Naive B cell (primary cell): ENCODE measurements at places on chromosomes 4 and X. TPM values are rescaled to one million over a fixed set of nuclear protein-coding genes. Genes with fewer than 3 reads are reported as not detected.

DNA sequence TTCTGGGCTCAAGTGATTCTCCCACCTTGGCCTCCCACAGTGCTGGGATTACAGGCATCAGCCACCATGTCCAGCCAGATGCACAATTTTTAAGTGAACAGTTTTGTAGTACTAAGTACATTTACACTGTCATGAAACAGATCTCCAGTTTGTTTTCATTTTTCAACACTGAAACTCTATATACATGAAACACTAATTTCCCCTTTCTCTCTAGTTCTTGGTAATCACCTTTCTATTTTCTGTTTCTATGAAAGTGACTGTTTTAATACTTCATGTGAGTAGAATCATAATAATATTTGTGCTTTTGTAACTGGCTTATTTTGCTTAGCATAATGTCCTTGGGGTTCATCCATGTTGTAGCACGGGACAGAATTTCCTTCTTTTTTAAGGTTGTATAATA lies 237.4 kb downstream of the CAMK2D start:
- H3K4me1 ChIP-seq = peaks cover 11% of the 10 kb centered on the region
- no peak overlapping the region for H3K4me3 ChIP-seq
- H3K36me3 ChIP-seq = peaks cover 33% of the 10 kb centered on the region
- no peak overlapping the region for H3K27ac ChIP-seq
- no peak for DNase-seq
- no peaks in the 10 kb centered on the region for H3K27me3 ChIP-seq

DNA sequence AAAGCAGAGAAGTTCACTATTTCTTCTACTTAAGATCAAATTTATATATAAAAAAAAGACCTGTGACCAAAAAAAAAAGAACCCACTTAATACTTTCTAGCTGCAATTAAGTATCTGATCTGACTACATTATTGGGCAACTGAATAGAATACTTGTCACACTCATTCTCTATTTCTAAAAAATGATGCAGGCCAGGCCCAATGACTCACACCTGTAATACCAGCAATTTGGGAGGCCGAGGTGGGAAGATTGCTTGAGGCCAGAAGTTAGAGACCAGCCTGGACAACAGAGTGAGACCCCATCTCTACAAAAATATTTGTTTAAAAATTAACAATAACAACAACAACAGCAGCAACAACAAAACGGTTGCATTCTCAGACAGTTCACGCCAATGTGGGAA lies 108.8 kb upstream of the BMP2K start:
- H3K27me3 ChIP-seq = no peaks in the 10 kb centered on the region
- DNase-seq = no peak
- peak overlapping the region; percentile 82 for H3K4me3 ChIP-seq
- H3K36me3 ChIP-seq = no peaks in the 10 kb centered on the region

RELL1 gene
- not detected for polyA plus RNA-seq

CAPN6 gene
- not detected for polyA plus RNA-seq

GRCh38 chr4:155077452-155078229 lies 130.8 kb upstream of the NPY2R start:
- no peaks in the 10 kb centered on the region for H3K4me1 ChIP-seq
- H3K27ac ChIP-seq = no peak overlapping the region
- DNase-seq = no peak
- H3K27me3 ChIP-seq = no peaks in the 10 kb centered on the region
- H3K36me3 ChIP-seq = no peaks in the 10 kb centered on the region

DNA sequence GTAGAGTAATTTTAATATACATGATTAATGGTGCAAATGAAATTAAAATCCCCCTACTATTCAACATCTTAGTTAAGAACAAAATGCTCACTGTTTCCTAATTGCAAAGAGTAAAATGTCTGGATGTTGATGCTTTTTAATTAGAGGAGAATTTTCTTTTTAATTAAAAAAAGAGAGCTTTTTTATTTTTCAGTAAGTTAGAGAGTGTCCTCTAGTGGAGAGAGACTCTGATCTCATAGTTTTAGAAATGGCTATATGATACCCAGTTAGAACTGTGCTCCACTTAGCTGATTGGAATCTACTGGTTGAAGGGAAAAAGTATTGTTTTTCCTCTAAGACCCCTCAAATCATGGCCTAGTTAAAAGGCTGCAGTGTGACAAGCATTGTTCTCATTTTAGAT lies 312.0 kb upstream of the MAGEB2 start:
- H3K36me3 ChIP-seq = no peaks in the 10 kb centered on the region
- no peak for DNase-seq
- H3K4me1 ChIP-seq = no peaks in the 10 kb centered on the region

DNA sequence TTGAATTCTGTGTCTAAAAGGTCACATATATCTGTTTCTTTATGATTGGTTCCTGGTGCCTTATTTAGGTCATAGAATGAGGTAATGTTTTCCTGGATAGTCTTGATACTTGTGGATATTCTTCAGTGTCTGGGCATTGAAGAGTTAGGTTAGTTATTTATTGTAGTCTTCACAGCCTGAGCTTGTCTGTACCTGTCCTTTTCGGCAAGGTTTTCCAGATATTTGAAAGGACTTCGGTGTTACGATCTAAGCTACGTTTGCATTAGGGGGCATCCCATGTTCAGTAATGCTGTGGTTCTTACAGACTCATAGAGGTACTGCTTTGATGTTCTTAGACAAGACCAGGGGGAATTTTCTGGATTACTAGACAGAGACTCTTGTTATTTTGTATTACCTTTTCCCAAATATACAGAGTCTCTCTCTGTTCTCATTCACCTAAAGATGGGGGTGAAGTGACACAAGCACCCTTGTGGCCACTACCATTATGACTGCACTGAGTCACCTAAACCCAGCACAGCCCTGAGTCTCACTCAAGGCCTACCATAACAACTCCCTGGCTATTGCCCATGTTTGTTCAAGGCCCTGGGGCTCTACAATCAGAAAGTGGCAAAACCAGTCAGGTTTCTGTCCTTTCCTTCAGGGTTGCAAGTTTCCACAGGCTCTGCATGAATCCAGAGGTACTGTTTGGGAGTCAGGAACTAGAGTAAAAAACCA lies 30.1 kb upstream of the CYSLTR1 start:
- DNase-seq = no peak
- H3K4me1 ChIP-seq = peaks cover 6% of the 10 kb centered on the region
- no peak overlapping the region for H3K27ac ChIP-seq
- H3K4me3 ChIP-seq = no peak overlapping the region
- H3K27me3 ChIP-seq = no peaks in the 10 kb centered on the region

DNA sequence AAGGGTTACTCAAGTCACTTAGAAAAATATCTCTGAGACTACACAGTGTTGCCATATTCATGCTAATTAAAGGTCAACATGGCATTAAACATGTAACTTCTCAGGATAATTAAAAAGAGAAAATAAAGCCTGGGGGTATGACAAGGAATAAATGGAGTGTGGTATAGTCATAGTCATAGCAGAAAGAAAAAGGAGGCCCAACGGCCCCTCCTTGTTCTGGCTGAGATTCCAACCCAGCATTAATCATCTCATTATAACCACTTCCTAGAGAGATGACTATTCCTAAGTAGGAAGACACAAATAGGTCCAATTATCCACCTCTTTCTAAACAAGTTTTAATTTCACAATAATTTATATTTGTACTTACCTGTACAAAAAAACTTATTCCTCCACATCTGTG lies 778.4 kb upstream of the AADAT start:
- DNase-seq = no peak
- no peak overlapping the region for H3K27ac ChIP-seq
- H3K4me3 ChIP-seq = no peak overlapping the region
- no peaks in the 10 kb centered on the region for H3K36me3 ChIP-seq
- no peaks in the 10 kb centered on the region for H3K27me3 ChIP-seq

GRCh38 chr4:112823606-112824005 lies 186.7 kb downstream of the LARP7 start:
- H3K27me3 ChIP-seq = peaks cover 13% of the 10 kb centered on the region
- no peak for DNase-seq
- no peaks in the 10 kb centered on the region for H3K36me3 ChIP-seq
- no peak overlapping the region for H3K4me3 ChIP-seq
- no peaks in the 10 kb centered on the region for H3K4me1 ChIP-seq

GRCh38 chr4:111963158-111963700 lies 182.0 kb upstream of the FAM241A start:
- H3K27ac ChIP-seq = no peak overlapping the region
- no peaks in the 10 kb centered on the region for H3K27me3 ChIP-seq
- no peaks in the 10 kb centered on the region for H3K4me1 ChIP-seq
- H3K36me3 ChIP-seq = no peaks in the 10 kb centered on the region

CORIN gene
- not detected for polyA plus RNA-seq

DNA sequence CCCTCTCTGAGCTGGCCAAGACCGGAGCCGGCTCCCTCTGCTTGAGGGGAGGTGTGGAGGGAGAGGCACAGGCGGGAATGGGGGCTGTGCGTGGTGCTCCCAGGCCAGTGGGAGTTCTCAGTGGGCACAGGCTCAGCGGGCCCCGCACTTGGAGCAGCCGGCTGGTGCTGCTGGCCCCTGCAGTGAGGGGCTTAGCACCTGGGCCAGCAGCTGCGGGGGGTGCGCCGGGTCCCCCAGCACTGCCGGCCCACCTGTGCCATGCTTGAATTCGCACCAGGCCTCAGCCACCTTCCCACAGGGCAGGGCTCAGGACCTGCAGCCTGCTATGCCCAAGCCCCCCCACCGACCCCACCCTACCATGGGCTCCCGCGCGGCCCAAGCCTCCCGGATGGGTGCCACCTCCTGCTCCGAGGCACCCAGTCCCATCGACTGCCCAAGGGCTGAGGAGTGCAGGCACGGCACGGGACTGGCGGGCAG lies 602.5 kb downstream of the KCTD8 start:
- H3K4me3 ChIP-seq = no peak overlapping the region
- no peaks in the 10 kb centered on the region for H3K36me3 ChIP-seq
- H3K4me1 ChIP-seq = no peaks in the 10 kb centered on the region

RHOXF2B gene
- polyA plus RNA-seq = 0.10 TPM

DCX gene
- not detected for polyA plus RNA-seq

VSIG4 gene
- not detected for polyA plus RNA-seq

DNA sequence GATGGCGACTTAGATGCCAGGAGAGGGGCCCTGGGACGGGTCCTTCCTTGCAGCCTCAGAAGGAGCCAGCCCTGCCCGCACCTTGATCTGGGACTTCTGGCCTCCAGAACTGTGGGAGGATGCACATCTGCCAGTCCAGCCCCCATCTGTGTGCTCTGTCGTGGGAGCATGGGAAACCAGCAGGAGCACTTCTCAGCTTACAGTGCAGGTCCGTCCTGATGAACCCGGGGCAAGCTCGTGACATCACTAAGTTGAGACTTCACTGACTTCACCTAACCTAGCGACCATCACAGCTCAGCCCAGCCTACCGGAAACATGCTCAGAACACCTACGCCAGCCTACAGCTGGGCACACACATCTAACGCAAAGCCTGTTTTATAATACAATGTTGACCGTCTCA lies 38.1 kb downstream of the ABLIM2 start:
- no peaks in the 10 kb centered on the region for H3K36me3 ChIP-seq
- DNase-seq = no peak

SLC49A3 gene
- polyA plus RNA-seq = 0.22 TPM

- no peaks in the 10 kb centered on the region for H3K27me3 ChIP-seq
- H3K36me3 ChIP-seq = no peaks in the 10 kb centered on the region
- no peak for DNase-seq
- no peak overlapping the region for H3K4me3 ChIP-seq
- H3K4me1 ChIP-seq = peaks cover 65% of the 10 kb centered on the region
- H3K27ac ChIP-seq = peak overlapping the region; percentile 71
Observed at GRCh38 chr4:40190019-40190418, 6.8 kb upstream of the RHOH start.

STIM2 gene
- polyA plus RNA-seq = 54.5 TPM

DNA sequence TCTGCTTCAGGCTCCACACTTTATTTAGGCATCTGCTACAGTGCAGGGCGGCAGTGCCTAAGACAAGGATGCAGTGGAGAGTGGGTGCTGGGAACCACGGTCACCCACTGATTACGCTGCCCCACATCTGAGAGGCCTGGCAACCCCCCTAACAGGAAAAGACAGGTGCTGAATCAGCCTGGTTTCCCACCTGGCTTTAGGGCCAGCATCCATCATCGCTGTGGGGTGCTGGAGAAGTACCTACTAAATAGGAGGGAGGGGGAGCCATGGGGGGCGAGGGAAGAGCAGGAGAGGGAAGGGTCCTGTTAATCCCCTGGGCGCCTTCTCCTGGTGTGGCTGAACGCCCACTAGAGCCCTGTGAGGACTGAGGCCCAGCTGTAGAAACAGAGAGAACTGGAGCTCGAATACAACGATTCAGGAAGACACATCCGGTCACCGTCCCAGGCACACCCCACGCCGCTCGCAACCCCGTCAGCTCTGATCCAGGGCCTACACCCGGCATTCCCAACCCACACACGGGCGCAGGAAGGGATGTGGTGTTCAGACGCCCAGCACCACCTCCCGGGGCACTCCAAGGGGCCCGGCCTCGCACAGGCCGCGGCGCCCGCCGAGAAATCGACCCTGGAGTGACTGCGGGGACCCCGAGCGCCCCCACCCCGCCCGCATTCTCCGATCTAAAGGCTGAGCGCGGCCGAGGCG lies 554 bp downstream of the DCTD start:
- peak overlapping the region; percentile 96 for H3K27ac ChIP-seq
- peaks cover 17% of the 10 kb centered on the region for H3K36me3 ChIP-seq
- peak overlapping the region; percentile 94 for H3K4me3 ChIP-seq
- no peak for DNase-seq
- peaks cover 35% of the 10 kb centered on the region for H3K4me1 ChIP-seq

DNA sequence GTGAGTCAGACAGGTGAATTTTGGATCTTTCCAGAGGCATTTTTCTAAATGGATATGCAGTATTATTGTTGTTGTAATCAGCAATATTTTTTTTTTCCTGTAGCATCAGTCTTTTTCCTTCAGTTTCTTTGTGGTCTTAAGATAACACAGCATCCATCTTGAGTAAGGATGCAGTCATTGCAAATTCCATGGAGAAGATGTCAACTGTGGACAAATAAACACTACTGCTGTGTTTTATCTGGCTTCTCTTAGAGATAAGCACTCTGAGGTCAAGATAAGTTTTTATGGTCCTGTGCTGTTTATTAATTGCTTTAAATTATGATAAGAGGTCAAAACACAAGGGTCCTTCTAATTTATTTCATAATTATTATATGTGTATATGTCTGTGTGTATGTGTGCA lies 1255.7 kb downstream of the ADGRL3 start:
- no peaks in the 10 kb centered on the region for H3K4me1 ChIP-seq
- no peak for DNase-seq
- H3K36me3 ChIP-seq = no peaks in the 10 kb centered on the region
- H3K27me3 ChIP-seq = no peaks in the 10 kb centered on the region

DNA sequence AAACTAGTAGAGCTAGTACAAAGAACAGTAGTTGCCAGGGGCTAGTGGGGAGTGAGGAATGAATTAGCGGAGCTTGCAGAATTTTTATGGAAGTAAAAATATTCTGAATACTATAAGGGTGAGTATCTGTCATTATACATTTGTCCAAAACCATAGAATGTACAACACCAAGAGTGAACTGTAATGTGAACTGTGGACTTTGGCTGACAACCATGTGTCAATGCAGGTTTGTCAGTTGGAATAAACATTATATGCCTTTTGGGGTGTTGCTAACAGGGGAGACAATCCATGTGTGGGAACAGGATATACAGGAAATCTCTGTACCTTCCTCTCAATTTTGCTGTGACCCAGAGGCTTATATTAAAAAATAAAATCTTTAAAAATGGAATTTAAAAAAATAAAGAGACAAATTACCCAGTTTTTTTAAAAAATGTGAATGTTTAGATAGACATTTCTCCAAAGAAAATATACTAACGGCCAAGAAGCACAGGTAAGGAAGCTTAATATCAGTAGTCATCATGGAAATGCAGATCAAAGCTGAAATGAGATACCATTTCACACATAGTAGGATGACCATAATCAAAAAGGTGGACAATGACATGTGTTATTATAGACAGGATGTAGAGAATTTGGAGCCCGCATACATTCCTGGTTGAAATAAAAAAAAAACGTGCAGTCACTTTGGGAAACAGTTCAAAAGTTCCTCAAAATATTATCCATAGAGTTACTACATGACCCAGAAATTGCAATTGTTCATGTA lies 899.8 kb downstream of the RAB28 start:
- H3K36me3 ChIP-seq = no peaks in the 10 kb centered on the region
- H3K27ac ChIP-seq = no peak overlapping the region
- DNase-seq = no peak
- no peaks in the 10 kb centered on the region for H3K27me3 ChIP-seq
